ENCODE measurements at places on chromosomes 12 and 14. TPM values are rescaled to one million over a fixed set of nuclear protein-coding genes. Genes with fewer than 3 reads are reported as not detected.

The CDKN1B gene
- 54.2 TPM for total RNA-seq

DNA sequence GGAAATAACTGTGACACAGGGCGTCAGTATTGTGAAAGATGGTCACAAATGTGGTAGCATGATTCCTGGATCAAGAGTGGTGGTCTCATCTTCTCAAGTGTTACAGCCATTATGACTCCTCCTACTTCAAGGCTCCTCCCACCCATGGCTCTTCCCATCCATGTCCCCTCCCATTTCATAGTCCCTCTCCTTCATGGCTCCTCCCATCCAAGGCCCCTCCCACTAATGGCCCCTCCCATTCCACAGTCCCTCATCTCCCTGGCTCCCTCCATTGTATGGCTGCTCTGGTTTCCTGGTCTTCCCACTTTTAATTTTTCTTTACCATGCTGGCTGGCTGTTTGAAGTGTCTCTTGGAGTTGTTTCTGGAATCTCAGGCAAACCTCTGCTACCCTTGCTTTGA, 1375.2 kb upstream of the TMEM132C start:
- H3K27me3 ChIP-seq, result no peaks in the 10 kb centered on the region
- no peak for DNase-seq
- no peaks in the 10 kb centered on the region for H3K36me3 ChIP-seq
- no peaks in the 10 kb centered on the region for H3K4me1 ChIP-seq
- H3K27ac ChIP-seq, result no peak overlapping the region

GRCh38 chr14:44712024-44712815, 205.1 kb upstream of the FSCB start:
- no peak for DNase-seq
- H3K4me1 ChIP-seq, result no peaks in the 10 kb centered on the region
- H3K27ac ChIP-seq, result no peak overlapping the region
- H3K36me3 ChIP-seq, result no peaks in the 10 kb centered on the region

The PPM1A gene
- total RNA-seq, result 57.3 TPM

DNA sequence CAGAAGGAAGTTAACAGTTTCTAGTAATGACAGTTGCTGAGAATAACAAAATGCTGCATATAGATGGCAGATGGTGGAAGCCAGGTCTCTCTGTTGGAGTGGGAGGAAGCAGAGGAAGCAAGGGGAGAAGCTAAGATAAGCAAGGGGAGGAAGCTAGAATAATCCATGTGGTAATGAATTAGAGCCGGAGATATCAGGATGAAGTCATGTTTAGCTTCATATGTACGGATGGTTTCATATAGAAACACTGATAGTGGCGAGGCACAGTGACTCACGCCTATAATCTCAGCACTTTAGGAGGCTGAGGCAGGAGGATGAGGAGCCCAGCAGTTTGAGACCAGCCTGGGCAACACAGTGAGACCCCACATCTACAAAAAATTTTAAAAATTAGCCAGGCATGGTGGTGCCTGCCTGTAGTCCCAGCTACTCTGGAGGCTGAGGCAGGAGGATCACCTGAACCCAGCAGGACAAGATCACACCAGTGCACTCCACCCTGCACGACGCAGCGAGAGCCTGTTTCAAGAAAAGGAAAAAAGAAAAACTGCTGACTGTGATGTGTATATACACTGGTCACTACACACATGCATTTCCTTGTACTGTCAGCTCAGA, 49.2 kb downstream of the ANAPC7 start:
- H3K27ac ChIP-seq, result peak overlapping the region; percentile 0
- no peak for DNase-seq
- H3K36me3 ChIP-seq, result no peaks in the 10 kb centered on the region
- H3K4me3 ChIP-seq, result peak overlapping the region; percentile 19

GRCh38 chr12:110312581-110313360, 31.7 kb downstream of the ATP2A2 start:
- peaks cover 71% of the 10 kb centered on the region for H3K4me1 ChIP-seq
- H3K27me3 ChIP-seq, result no peaks in the 10 kb centered on the region
- peak overlapping the region; percentile 21 for H3K27ac ChIP-seq

- H3K4me1 ChIP-seq, result peaks cover 13% of the 10 kb centered on the region
- no peak overlapping the region for H3K4me3 ChIP-seq
- H3K27me3 ChIP-seq, result peaks cover 24% of the 10 kb centered on the region
- H3K36me3 ChIP-seq, result no peaks in the 10 kb centered on the region
These were observed 35.2 kb upstream of the TXNRD1 start for GRCh38 chr12:104180374-104180773.

DNA sequence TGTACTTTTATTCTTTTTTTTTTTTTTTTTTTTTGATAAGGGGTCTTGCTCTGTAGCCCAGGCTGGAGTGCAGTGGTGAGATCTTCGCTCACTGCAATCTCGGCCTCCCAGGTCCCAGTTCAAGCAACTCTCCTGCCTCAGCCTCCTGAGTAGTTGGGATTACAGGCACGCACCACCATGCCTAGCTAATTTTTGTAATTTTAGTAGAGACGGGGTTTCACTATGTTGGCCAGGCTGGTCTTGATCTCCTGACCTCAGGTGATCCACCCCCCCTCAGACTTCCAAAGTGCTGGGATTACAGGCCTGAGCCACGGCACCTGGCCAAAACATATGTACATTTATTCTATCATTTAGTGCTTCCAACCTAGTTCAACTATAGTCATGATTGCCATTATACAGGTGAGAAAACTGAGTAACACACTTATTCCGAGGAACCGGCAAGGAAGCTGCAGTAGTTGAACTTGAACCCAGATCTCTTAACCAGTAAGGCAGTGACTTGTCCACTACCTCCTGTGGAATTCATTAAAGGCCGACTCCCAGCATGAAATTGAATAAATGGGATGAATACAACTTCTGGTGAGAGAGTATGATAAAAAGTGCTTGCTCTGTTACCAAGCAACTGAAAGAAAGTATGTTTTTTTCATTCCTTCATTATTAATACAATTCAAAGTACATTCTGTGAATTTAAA, 755 bp upstream of the ATF7IP start:
- no peaks in the 10 kb centered on the region for H3K27me3 ChIP-seq
- H3K36me3 ChIP-seq, result peaks cover 2% of the 10 kb centered on the region
- H3K4me3 ChIP-seq, result peak overlapping the region; percentile 83
- DNase-seq, result no peak
- peak overlapping the region; percentile 100 for H3K27ac ChIP-seq
- peaks cover 29% of the 10 kb centered on the region for H3K4me1 ChIP-seq

The RGS6 gene
- 2.2 TPM for total RNA-seq

GRCh38 chr14:39641224-39641623, 209.0 kb upstream of the FBXO33 start:
- no peaks in the 10 kb centered on the region for H3K4me1 ChIP-seq
- peaks cover 8% of the 10 kb centered on the region for H3K36me3 ChIP-seq
- peak overlapping the region; percentile 86 for H3K27ac ChIP-seq
- H3K27me3 ChIP-seq, result no peaks in the 10 kb centered on the region

DNA sequence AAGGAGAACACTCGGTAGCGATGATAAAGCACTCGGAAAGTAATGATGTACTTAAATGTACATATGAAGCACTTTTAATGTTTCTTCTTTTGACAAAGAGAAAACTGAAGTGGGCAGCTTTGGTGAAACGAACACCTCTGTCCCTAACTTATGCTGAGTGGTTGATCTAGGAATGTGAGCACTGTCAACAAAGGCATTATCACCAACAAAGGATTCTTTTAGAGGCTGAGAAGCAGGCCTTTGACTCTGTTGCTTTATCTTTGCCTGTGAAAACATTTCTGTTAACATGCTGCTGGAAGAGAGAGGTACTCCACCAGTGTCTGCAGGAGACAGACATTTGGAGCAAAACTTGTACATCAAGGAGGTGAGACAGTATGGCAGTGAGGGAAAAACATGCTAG, 103.2 kb upstream of the VRK1 start:
- no peak overlapping the region for H3K27ac ChIP-seq
- H3K36me3 ChIP-seq, result no peaks in the 10 kb centered on the region
- peaks cover 14% of the 10 kb centered on the region for H3K27me3 ChIP-seq
- no peak for DNase-seq

The NUDT4 gene
- total RNA-seq, result 72.0 TPM

DNA sequence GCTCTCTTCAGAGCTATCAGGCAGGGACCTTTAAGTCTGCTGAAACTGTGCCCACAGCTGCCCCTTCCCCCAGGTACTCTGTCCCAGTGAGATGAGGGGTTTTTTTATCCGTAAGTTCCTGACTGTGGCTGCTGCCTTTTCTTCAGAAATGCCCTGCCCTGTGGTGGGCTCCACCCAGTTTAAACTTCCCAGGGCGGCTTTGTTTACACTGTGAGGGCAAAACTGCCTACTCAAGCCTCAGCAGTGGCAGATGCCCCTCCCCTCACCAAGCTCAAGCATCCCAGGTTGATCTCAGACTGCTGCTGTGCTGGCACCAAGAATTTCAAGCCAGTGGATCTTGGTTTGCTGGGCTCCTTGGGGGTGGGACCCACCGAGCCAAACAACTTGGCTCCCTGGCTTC, 46.9 kb upstream of the SLC16A7 start:
- H3K4me3 ChIP-seq, result no peak overlapping the region
- H3K27ac ChIP-seq, result no peak overlapping the region
- no peak for DNase-seq
- no peaks in the 10 kb centered on the region for H3K36me3 ChIP-seq
- H3K27me3 ChIP-seq, result no peaks in the 10 kb centered on the region
- H3K4me1 ChIP-seq, result no peaks in the 10 kb centered on the region

- H3K4me3 ChIP-seq, result peak overlapping the region; percentile 79
- peaks cover 53% of the 10 kb centered on the region for H3K27me3 ChIP-seq
These were observed 41.6 kb upstream of the CAPRIN2 start for GRCh38 chr12:30796313-30796780.

DNA sequence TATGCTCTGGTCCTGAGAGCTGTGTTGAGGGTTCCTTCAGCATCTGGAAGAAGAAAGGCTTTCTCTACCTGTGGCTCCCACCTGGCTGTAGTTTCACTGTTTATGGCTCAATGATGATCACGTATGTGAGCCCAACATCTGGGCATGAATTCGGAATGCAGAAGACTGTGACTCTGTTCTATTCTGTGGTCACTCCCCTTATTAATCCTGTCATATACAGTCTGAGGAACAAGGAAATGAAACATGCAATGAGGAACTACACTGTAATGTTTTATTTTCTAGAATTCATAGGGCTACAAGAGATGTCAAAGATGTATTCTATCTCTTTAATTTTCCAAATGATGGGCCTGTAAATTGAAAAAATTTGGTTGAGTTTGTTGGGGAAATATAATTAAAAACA, 10.8 kb upstream of the OR11G2 start:
- no peaks in the 10 kb centered on the region for H3K27me3 ChIP-seq
- H3K27ac ChIP-seq, result no peak overlapping the region
- no peaks in the 10 kb centered on the region for H3K4me1 ChIP-seq
- H3K4me3 ChIP-seq, result no peak overlapping the region
- DNase-seq, result no peak

DNA sequence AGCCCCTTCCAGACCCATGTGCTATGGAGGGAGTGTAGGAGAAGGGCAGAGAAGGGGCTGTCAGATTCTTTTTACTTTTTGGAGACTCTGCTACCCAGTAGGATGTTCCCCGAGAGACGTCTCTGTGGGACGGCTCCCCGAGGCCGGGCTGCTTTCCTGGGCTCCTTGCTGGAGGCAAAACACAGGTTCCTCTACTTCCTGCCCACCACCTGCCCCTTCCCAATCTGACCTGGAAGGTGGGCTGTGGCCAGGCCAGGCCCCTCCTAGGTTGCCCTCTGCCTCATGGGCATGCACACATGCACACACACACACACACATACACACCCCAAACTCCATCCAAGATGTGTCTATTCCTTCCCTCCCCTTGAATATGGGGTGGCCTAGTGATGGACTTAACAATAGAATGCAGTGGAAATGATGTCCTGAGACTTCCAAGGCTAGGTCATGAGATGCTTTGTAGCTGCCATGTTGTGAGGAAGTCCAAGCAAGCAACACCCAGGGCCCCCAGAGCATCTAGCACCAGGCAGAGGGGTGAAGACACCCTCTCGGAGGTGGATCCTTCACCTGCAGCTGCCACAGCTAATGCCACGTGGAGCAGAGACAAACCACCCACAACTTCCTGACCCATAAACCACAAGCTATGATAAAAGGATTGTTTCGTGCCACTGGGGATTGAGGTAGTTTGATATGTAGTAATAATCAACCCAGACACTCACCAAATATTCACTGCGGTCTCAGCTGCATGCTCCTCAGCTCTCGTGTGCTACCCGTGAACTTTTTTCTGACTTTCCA, 1.6 kb upstream of the ASB2 start:
- peak overlapping the region; percentile 92 for H3K27ac ChIP-seq
- no peaks in the 10 kb centered on the region for H3K27me3 ChIP-seq
- peaks cover 95% of the 10 kb centered on the region for H3K4me1 ChIP-seq
- peak overlapping the region; percentile 82 for H3K4me3 ChIP-seq
- peak; percentile 81 for DNase-seq

DNA sequence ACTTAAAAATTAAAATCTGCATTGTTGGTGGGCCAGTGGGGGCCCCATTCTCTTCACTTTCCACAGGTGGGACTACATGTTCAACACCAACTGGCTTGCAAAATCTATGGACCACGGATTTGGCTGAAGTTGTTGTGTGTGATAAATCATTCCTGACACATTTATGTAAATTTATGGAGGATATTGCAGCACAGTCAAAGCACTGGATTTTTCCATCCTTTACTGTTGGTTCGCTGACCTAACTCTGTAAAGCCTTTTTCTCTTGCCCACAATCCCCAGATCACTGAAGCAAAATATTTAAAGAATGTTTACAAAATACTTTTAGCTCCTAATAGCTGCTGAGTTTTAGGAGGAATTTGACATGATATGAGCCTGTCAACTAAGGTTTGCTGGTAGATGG, 219.7 kb upstream of the PRICKLE1 start:
- no peak overlapping the region for H3K27ac ChIP-seq
- H3K27me3 ChIP-seq, result no peaks in the 10 kb centered on the region
- H3K36me3 ChIP-seq, result no peaks in the 10 kb centered on the region
- no peaks in the 10 kb centered on the region for H3K4me1 ChIP-seq
- no peak overlapping the region for H3K4me3 ChIP-seq
- no peak for DNase-seq

DNA sequence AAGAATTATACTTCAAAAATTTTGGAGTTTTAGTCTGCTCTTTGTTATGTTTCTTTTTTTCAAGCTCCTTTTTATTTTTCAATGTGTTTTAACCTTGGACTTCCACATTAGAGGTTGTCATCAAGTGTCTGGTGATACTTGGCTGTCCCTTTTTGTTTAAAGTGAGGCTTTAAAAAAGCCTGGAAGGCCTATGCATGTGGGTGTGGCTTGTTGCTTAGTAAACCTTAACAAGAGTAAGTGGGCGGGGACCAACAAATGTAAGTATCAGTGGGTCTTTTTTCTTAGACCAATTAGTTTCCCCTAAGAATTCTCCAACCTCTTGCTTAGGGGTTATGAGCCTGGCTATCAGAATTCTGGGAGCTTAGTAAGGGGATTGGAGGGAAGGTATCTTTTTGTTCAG, 26.4 kb downstream of the HCFC2 start:
- no peak overlapping the region for H3K4me3 ChIP-seq
- no peak overlapping the region for H3K27ac ChIP-seq
- H3K27me3 ChIP-seq, result no peaks in the 10 kb centered on the region
- no peak for DNase-seq
- H3K4me1 ChIP-seq, result no peaks in the 10 kb centered on the region
- peaks cover 4% of the 10 kb centered on the region for H3K36me3 ChIP-seq

DNA sequence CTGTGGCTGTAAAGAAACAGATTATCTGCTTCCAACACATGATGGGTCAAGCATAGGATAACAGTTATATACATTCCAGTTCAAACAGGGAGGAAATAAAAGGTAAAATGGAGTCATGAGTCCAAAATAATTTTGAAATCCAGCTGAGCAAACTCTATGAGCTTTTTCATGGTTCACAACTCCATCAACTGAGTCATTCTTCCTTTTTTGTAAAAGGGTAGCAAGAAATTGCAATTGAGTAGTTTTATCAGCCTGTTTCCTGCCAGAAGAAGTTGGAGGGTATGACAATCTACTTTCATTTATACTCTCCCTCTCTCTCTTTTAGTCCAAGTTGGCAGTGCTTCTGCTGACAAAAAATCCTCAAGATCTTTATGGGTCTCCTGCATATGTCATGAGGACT, 95.6 kb downstream of the CPNE8 start:
- H3K27me3 ChIP-seq, result no peaks in the 10 kb centered on the region
- H3K4me3 ChIP-seq, result no peak overlapping the region
- no peaks in the 10 kb centered on the region for H3K4me1 ChIP-seq
- peaks cover 7% of the 10 kb centered on the region for H3K36me3 ChIP-seq

The LHX5 gene
- total RNA-seq, result 0.07 TPM
